Fibroblast of lung (primary cell): ENCODE measurements at places on chromosomes 5 and 9. TPM values are rescaled to one million over a fixed set of nuclear protein-coding genes. Genes with fewer than 3 reads are reported as not detected.

Gene CDH18
- total RNA-seq: 0.33 TPM in 1 of 2 replicates, not detected in the other

Gene NRG2
- 0.51 and 1.3 TPM in 2 replicates for total RNA-seq

Gene STING1
- 35.7 and 70.2 TPM in 2 replicates for total RNA-seq

Gene IFNK
- total RNA-seq: not detected in 2 replicates

Gene FGF10
- 110 and 154 TPM in 2 replicates for total RNA-seq

Gene DDX4
- not detected in 2 replicates for total RNA-seq

Gene BARHL1
- not detected in 2 replicates for total RNA-seq

Gene TLR4
- total RNA-seq: 2.6 and 3.1 TPM in 2 replicates

Gene ARPC5L
- 11.0 and 13.2 TPM in 2 replicates for total RNA-seq

Gene EDIL3
- total RNA-seq: 9.2 and 12.1 TPM in 2 replicates

Gene PCDHA9
- total RNA-seq: 0.26 and 0.33 TPM in 2 replicates

Gene PTGER4
- total RNA-seq: 3.3 and 5.4 TPM in 2 replicates

Gene BTNL8
- not detected in 2 replicates for total RNA-seq

Gene CNTNAP3
- total RNA-seq: under 0.01 TPM in 1 of 2 replicates, not detected in the other

Gene GZMA
- not detected in 2 replicates for total RNA-seq

Gene WDR38
- not detected in 2 replicates for total RNA-seq

Gene ENTPD2
- total RNA-seq: under 0.01 TPM in 2 replicates

Gene RABEPK
- 37.3 and 37.8 TPM in 2 replicates for total RNA-seq

Gene LHX6
- total RNA-seq: not detected in 2 replicates

Gene WNT8A
- not detected in 2 replicates for total RNA-seq

Gene SUSD3
- 2.8 and 4.6 TPM in 2 replicates for total RNA-seq

Gene SOHLH1
- total RNA-seq: not detected in 2 replicates

Gene CARTPT
- total RNA-seq: not detected in 2 replicates

Gene PCDH12
- total RNA-seq: under 0.01 TPM in 1 of 2 replicates, not detected in the other

Gene TMEM174
- not detected in 2 replicates for total RNA-seq

Gene PHF24
- under 0.01 and 0.17 TPM in 2 replicates for total RNA-seq
